ENCODE measurements at places on chromosomes 5 and 9.

DNA sequence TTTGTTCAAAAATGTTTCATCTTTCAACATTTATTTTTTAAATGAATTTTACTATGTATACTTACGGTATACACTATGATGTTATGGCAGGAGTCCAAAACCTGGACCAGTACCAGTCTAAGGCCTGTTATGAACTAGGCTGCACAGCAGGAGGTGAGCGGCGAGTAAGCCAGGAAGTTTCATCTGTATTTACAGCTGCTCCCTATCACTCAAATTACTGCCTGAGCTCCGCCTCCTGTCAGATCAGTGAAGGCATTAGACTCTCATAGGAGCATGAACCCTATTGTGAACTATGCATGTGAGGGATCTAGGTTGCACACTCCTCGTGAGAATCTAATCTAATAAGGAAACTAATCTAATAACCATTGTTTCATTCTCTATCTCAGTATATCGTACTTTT, 715.5 kb upstream of the PTPRD start:
- no peak for DNase-seq

GRCh38 chr5:178382754-178383164, 150.2 kb upstream of the PHYKPL start:
- DNase-seq = no peak

- no peak for DNase-seq
Observed at GRCh38 chr5:76595755-76596481, 27.3 kb downstream of the F2RL2 start.

DNA sequence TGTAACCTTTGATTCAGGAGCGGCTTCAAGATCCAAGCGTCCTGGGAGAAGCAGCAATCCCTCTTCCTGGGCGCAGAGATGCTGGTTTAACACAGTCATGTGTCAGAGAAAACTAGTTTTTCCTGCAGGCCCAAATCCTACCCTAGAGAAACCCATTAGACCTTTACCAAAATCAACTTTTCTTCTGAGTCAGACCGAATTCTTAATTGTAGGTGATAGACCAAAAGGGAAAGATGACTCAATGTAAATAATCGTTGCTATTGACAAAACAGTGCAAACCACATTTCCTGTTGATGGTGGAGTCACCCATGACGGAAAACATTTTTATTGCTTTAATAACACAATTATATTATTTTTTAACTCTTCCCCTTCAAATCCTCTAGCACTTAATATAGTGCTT, 40.1 kb downstream of the SLC1A1 start:
- no peak for DNase-seq

DNA sequence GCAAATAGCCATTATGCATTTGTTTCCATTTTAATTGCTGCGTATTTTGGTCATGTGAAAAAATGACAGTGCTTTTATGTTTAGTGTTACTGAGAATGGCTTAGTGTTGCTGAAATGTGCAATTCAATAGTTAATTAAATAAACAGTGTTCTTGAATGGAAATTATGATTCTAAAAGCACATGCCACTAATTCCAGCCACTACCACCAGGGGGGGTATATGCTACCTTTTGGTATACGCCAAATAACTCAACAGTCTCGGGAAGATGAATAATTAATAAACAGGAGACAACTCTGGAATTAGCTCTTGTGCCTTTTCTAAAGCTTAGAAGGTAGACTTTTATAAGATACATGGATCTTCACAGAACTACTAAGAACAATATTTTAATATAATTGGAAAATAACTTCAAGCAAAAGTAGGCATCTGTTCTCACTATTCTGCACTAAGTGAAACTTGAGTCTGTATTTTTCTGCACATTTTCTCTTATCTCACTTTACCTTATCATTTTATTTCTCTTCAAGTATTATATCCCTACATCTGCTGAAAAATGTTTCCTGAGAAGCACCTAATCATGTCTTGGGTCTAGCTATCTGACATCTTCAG, 83.5 kb upstream of the MINAR2 start:
- DNase-seq = no peak

All from epithelial cell of proximal tubule (primary cell).